ENCODE measurements at places on chromosomes 2 and 18. TPM values are rescaled to one million over a fixed set of nuclear protein-coding genes. Genes with fewer than 3 reads are reported as not detected.

Gene MTA3
- 38.0 TPM for total RNA-seq

Gene TMEM198
- total RNA-seq: 0.86 TPM

Gene SCN3A
- 0.12 TPM for total RNA-seq

DNA sequence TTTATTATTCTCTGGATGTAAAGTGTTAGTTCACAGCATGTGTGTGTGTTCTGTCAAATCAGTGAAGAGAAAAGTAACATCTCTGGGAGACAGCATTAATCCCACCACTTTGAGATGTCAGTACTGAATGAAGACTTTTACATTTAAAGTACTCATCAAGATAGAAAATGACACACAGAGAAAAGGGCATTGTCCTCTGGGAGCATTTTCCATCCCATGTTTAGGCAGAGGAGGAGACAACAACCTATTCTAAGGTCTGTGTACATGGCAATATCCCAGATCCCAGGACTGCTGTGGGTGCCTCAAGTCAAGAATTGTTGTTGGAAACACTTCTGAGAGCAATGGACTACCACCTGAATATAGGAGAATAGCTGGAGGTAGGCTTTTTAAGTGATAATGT is 201.5 kb downstream of the PPP1R1C start:
- H3K27ac ChIP-seq: no peak overlapping the region
- H3K4me3 ChIP-seq: no peak overlapping the region
- DNase-seq: no peak
- H3K36me3 ChIP-seq: no peaks in the 10 kb centered on the region
- H3K27me3 ChIP-seq: peaks cover 8% of the 10 kb centered on the region
- no peaks in the 10 kb centered on the region for H3K4me1 ChIP-seq

GRCh38 chr18:2002604-2003003 is 568.7 kb downstream of the METTL4 start:
- no peaks in the 10 kb centered on the region for H3K36me3 ChIP-seq
- H3K4me3 ChIP-seq: no peak overlapping the region
- H3K4me1 ChIP-seq: no peaks in the 10 kb centered on the region
- DNase-seq: no peak
- H3K27me3 ChIP-seq: peaks cover 2% of the 10 kb centered on the region
- H3K27ac ChIP-seq: no peak overlapping the region

DNA sequence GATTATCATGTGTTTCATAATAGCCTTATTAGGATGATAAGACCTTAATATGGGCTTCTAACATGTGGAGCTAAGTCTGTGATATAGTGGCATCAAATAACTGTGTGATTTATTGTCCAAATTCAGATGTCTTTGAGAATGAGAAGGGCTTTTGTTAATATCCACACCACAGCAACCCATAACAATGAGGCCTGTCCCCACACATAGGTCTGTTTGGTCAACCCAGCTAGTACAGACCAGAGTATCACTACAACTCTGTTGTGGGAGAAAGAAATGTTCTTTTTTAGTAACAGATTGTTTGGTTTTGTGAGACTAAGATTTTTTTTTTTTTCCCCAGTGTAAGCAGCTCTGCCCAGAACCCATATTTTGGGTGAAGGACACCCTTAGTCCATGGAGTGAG is 439.2 kb downstream of the PIK3C3 start:
- H3K4me3 ChIP-seq: no peak overlapping the region
- no peak overlapping the region for H3K27ac ChIP-seq
- no peak for DNase-seq
- H3K27me3 ChIP-seq: no peaks in the 10 kb centered on the region

- no peaks in the 10 kb centered on the region for H3K36me3 ChIP-seq
- no peak for DNase-seq
These were observed 54.3 kb downstream of the ST3GAL5 start for GRCh38 chr2:85834466-85834865.

GRCh38 chr2:27282892-27283291 is 663 bp downstream of the TRIM54 start:
- H3K27me3 ChIP-seq: peaks cover 2% of the 10 kb centered on the region
- H3K4me3 ChIP-seq: no peak overlapping the region
- DNase-seq: no peak
- peaks cover 2% of the 10 kb centered on the region for H3K4me1 ChIP-seq
- no peak overlapping the region for H3K27ac ChIP-seq
- H3K36me3 ChIP-seq: no peaks in the 10 kb centered on the region

DNA sequence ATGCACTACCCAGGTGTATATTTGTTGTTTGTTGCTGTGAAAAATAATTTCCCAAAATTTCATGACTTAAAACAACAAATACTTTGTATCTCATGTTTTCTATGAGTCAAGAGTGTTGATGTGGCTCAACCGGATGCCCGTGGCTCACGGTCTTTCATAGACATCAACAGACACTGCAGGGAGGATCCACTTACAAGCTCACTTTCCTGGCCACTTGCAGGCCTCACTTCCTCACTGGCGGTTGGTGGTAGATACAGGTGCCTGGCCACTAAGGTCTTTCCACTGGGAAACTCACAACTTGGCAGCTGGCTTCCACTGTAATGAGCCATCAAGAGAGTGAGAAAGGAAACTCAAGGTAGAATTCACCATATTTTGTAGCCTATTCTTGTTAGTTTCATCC is 662.9 kb downstream of the IRS1 start:
- DNase-seq: peak; percentile 4
- H3K4me3 ChIP-seq: no peak overlapping the region
- peaks cover 24% of the 10 kb centered on the region for H3K27me3 ChIP-seq
- no peak overlapping the region for H3K27ac ChIP-seq
- H3K4me1 ChIP-seq: no peaks in the 10 kb centered on the region

DNA sequence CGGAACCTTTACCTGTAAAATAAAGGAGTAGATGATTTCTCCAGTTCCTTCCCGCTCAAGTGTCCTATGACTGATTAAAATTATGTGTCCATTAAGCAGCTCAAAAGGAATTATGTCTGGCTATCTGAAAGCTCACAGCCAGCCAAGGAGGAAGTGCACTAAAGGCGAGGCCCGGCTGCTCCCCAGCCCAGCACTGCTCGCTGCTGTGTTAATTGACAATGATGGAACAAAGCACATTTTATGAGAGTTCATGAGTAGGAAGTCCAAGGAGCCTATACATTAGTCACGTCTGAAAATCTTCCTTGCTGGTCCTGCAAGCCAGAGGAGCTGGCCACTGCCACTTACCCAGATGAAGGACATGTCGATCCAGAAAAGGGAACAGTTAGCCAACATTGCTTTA is 14.3 kb downstream of the TTC32 start:
- no peaks in the 10 kb centered on the region for H3K36me3 ChIP-seq
- no peak overlapping the region for H3K4me3 ChIP-seq
- no peaks in the 10 kb centered on the region for H3K27me3 ChIP-seq
- H3K27ac ChIP-seq: no peak overlapping the region

DNA sequence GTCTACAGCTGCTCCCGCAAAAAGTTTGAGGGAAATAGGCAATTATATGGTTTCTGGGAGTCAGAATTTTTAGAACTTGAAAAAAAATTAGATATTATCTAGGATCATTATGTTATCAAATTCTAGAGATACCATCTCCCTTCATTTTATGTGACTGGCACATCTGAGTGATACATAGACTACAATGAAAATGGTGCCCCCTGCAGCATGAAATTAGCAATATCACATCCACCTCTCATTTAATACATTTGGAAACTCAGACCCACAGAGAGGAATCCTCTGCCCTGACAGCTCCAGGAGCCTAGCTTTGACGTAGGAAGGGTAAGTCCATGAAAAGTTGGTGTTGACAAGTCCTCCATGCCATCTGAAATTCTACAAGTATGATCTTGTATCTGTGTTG is 381.6 kb downstream of the SUCLG1 start:
- H3K27me3 ChIP-seq: peaks cover 2% of the 10 kb centered on the region
- H3K36me3 ChIP-seq: no peaks in the 10 kb centered on the region
- no peaks in the 10 kb centered on the region for H3K4me1 ChIP-seq
- no peak overlapping the region for H3K4me3 ChIP-seq
- peak; percentile 39 for DNase-seq
- H3K27ac ChIP-seq: no peak overlapping the region

Data from activated naive CD4-positive, alpha-beta T cell treated with anti-CD3 and anti-CD28 coated beads for 36 hours (primary cell).